ENCODE measurements at places on chromosomes 3 and 15.

GRCh38 chr3:182268711-182269110, 524.6 kb upstream of the ATP11B start:
- DNase-seq = no peak

- DNase-seq = no peak
Measured at GRCh38 chr3:4495294-4496086, 2.3 kb downstream of the ITPR1 start.

DNA sequence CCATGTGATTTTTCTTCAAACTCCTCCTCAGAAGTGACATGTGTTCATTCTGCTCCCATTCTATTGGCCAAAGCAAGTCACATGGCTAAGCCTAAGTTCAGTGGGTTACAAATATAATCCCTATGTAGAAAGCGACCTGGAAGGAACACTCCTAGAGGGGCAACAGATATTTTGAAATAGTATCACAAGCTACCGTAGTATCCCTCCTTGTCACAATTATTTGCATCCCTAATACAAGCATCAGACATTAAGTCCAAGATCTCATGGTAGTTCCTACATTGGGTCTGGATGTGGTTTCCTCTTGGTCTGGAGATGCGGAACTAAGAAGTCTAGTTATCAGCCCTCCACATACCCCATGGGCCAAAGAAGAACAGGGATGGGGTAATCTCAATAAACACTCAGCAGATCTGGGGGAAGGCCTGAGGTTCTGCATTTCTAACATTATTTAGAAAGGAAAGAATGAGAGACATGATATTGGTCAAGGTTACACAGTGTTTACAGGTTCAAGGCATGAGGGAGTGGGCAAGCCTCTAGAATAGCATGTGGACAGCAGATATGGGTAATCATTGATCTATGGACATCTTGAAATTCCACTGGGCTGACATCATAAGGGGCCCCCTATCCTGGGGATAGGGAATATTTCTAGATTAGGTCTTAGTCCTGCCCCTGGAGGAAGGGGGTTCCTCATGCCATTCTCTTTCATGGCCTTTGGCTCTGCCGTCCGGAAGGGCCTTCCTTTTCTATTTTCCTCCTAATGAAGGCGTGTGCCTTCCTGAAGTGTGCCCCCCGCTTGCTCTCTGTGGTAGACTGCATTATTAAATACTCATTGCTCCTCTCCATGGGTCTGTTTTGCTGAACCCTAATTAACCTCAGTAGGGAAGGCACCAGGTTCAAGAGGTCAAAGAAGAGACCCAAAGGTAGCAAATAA, 17.8 kb upstream of the ABHD2 start:
- no peak for DNase-seq

- no peak for DNase-seq
Measured at GRCh38 chr15:93830221-93831080, 400.9 kb upstream of the MCTP2 start.

GRCh38 chr15:66852064-66852905, 150.2 kb downstream of the SMAD6 start:
- no peak for DNase-seq

DNA sequence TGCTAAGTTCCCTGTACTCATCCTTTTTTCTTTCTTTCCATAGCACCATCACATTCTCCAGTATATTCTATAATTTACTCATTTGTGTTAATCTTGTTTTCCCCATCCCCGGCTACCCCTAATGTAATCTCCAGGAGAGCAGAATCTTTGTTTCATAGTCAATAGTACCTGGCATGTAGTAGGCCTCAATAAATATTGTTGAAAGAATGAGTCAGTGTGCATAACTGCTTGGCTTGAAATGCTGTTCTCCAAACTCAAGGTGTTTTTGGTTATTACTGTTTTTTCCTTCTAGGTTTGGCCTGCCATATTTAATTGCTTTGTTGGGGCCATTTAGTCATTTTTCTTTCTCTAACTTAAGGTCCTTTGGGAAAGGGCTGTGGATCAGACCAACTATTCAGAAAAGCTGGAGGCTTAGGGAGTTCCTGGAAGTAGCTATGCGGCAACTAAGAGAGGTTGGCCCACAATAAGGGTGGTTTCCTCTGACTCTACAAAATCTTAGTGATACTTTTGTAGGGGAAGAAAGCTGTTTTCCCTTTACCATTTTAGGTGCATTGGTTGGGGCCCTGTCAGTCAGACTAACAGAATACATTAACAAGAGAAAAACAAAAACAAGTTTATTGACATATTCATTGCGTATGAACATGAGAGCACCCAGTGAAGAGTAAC, 28.4 kb downstream of the KAT2B start:
- no peak for DNase-seq

DNA sequence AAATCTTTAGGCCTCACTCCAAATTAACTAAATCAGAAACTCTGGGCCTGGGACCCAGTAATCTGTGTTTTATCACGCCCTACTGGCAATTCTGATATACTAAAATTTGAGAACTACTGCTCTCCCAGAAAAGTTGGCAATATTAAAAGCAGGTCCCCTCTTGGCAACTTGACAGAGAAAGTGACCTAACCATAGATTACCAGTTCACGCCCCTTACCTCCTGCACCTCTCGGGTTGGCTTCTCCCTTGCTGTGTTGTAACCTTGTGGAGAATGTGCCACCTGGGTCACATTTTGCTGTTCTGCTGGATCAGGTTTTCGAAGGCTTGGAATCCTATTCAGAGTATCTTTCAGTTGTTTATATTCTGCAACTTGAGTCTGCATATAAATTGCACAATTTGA, 59.1 kb downstream of the GOLIM4 start:
- DNase-seq = no peak

DNA sequence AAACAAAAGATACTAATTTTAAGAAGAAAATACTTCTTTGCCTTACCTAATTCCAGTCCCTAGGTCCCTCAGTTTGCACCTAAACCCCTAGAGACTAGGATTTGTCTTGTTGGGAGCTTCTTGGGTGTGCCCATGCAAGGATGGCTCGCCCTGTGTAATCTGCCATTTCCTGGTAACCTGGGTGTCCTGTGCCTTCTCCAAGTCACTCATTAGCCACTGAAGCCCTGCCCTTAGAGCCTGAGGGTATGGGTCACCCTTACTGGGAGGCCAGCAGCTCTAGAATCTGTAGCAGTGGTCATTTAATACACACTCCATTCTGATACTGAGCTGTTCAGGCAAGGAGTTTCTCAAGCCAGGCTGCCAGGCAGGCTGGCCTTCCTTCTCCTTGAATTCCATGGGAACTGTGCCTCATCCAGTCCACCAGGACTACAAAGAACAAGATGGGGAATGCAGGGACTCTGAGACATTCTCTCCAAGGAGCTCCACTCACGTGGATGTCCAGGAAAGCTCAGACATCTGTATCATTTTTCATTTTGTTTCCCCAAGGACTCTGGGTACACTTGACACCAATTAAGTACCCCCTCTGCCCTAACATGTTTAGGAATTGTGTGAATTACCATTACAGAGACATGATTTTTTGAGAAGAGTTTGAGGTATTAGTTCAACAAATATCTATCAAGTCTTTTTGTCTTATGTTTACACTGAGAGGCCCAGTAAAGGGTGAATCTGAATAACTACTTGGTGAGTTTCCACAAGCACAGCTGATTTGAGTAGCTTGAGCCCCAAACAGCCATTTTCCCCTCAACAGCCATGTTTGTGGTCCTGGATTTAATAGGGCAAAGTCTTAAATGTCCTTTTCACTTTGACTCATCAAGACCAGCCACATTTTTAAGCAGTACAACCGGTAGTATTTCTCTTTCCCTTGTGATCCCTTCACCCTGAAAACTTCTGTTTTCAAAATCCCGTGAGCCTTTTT, 52.6 kb downstream of the ARNT2 start:
- DNase-seq = no peak

GRCh38 chr3:58217209-58217811, 6.5 kb upstream of the DNASE1L3 start:
- DNase-seq = peak; percentile 86

- no peak for DNase-seq
Measured at GRCh38 chr15:58163985-58164384, 25.8 kb downstream of the AQP9 start.

DNA sequence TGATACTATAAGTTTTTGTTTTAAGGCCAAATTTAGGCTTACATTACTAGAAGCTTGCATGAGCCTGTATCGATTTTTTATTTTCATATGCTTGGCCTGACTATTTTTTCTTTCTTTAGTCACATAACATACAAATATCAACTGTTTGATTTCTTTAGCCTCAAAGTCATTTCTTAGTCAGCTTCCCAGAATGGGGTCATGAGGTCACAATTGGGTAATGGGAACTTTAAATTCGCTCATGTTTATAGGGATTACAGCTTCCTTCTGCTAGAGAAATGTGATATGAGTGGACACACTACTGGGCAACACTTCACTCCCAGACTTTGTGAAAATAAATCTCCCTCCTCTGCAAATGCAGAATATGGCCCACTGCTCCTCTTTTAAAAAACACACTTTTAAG, 9.1 kb upstream of the TIPARP start:
- DNase-seq = no peak

- peak; percentile 81 for DNase-seq
Measured at GRCh38 chr3:188197388-188197847, 43.5 kb downstream of the LPP start.

DNA sequence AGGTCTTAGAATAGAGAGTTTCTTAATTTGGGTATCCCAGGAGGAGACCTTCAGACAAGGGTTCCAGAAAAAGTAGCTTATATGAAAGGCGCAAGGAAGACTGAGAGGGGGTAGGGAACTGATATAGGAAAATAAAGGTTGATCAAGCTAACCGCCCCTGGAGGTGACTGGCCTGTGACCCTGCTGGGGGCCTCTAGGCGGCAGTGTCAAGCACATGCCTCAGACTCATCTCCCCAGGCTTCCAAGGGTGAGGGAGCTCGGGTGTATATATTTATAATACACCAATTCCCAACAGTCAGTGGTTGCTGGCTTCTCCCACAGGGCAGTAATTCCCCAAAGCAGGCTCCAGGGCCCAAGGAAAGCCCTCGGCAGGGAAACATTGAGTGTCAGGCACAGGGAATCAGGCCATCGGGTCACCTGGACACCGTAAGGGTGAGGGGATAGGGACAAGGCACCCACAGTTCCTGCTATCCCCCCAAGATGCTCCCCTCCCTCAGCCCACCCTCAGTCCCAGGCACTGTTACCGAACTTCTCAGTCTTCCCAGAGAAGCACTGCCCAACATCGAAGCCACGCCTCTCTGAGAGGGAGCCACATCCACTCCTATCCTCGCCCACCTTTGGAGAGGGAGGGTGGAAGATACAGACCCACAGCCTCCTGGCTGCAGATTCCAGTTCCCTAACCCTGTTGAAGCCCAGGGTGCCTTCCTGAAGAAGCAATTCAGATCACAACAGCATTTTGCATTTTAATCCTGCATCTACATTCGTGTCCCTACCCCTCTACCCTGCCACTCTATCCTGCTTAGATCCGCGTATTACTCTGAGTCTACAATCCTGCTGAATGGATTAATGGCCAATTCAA, 19.5 kb upstream of the CAV3 start:
- DNase-seq = no peak

- DNase-seq = no peak
Measured at GRCh38 chr3:10428406-10429091, 76.8 kb downstream of the ATP2B2 start.

DNA sequence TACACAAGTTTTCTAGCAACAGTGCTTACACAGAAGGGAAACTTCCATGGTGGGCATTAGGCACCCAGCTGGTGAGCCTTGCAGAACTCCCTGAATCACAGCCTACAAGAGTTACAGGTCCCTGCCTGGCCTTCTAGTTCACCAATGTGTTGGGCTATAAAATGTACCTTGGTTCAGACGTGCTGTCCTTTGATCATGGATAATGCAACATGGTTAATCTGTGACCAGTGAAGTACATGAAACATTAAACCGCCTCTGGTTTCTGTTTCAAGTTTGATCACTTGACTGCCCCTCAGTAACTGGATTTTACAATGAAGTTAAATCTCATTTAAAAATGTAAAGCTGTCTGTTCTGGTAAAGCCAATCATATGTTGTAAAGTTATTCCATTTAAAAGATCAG, 51.8 kb downstream of the FMN1 start:
- DNase-seq = no peak

GRCh38 chr3:126952983-126953660, 29.8 kb upstream of the PLXNA1 start:
- no peak for DNase-seq

- no peak for DNase-seq
Measured at GRCh38 chr15:36527235-36528162, 51.9 kb upstream of the CDIN1 start.

DNA sequence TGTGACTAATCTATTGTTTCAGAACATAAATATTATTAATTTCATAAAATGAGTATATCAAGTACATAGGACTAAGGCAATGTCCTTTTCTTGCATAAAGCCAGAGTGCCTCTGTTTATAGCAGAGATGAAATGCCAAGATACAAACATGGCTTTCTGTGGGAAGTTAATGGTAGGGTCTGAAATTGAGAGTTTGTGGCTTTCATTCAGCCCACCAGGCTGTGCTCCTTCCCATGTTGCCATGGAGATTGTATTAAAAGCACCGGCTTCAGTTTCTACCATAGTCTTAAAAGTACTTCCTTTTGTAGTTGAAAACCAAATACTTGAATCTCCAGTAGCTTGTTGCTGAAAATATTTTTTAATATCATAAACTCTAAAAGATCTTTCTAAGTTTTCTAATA, 114.0 kb downstream of the LRRC28 start:
- no peak for DNase-seq

DNA sequence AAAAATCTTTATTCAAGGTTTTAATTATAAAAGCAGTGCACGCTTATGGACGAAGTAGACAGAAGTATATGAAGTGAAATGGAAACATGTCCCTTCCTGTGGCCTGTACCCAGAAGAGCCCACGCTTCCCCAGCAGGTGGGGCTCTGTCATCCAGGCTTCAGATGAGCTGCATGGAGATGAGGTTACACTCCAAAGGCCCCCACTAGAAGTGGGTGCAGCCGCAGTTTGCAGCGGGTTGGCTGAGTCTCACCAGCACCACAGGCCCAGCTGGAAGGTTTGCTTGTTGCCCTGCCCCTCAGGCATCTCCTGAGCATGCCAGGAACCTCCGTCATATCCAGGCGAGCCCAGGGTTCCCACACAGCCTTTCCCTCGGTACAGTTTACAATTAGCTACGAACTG, 33.1 kb downstream of the PRR20G start:
- no peak for DNase-seq

GRCh38 chr3:177878957-177879356, 657.3 kb upstream of the KCNMB2 start:
- DNase-seq = no peak

GRCh38 chr3:136042608-136043221, 77.2 kb downstream of the PPP2R3A start:
- DNase-seq = no peak

DNA sequence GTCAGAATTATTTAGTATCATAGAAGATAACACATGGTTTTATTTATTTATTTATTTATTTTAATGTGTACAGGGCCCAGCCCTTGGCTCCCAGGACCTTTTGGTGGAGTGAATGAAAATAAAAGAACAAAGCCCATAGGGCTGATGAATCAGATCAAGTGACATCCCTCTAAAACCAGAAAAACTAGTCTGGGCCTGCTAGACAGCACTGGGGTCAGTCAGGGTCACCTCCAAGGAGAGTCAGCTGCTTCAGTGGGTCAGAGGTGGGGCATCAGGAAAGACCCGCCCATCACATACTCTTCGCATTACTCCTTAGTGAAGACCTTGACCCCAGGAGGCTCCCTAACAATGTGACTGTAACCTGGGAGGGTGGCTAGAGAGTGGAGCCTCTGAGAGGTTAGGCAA, 12.8 kb downstream of the PPCDC start:
- DNase-seq = no peak

All from heart left ventricle (tissue), 16 donors.